ENCODE measurements at places on chromosomes 5 and 9.

- no peak for DNase-seq
These were observed 5.7 kb upstream of the RARS1 start for GRCh38 chr5:168480601-168481000.

GRCh38 chr9:91629718-91630117 lies 206.1 kb upstream of the NFIL3 start:
- no peak for DNase-seq

- DNase-seq: no peak
These were observed 94.8 kb downstream of the LHFPL2 start for GRCh38 chr5:78553580-78554353.

DNA sequence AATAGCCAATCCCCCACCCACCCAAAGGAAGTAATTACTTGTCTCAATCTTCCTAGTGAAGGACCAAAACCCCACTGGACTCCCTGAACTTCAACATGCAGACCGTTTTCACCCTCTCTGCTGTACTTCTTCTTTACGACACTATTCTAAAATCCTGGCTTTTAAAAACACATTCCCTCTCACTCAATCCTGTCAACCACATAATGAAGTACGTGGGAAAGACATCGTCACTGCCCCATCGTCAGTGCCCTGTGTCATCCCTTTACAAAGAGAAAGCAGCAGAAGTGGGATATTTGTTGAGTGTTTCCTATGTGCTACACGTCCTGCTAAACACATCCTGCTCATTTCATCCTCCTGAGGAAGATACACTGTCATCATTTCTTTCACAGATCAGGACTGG lies 54.2 kb downstream of the MAPKAP1 start:
- no peak for DNase-seq

- no peak for DNase-seq
These were observed 6.3 kb downstream of the C5orf15 start for GRCh38 chr5:133962131-133962530.

- DNase-seq: no peak
These were observed 53.0 kb upstream of the RUSC2 start for GRCh38 chr9:35436933-35437332.

- no peak for DNase-seq
These were observed 139.1 kb downstream of the KCNIP1 start for GRCh38 chr5:170642776-170643436.

DNA sequence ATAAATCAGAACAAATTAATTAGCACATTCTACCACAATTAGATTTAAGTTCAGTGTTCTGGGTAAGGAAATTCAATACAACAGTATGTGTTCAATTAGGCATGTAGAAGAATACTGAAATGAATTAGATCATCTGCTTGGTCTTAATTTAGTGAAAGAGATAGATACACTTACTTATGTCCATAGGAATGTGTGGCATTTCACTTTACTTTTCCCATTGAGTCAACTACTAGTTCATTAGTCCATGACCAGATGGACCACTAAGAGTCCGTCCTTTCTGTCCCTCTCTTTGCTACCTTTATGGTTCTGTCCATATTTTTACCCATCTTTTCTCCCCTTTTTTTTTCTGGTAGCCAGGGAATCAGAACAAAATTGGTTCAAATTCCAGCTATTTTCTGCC lies 276.9 kb downstream of the OSTF1 start:
- DNase-seq: no peak

DNA sequence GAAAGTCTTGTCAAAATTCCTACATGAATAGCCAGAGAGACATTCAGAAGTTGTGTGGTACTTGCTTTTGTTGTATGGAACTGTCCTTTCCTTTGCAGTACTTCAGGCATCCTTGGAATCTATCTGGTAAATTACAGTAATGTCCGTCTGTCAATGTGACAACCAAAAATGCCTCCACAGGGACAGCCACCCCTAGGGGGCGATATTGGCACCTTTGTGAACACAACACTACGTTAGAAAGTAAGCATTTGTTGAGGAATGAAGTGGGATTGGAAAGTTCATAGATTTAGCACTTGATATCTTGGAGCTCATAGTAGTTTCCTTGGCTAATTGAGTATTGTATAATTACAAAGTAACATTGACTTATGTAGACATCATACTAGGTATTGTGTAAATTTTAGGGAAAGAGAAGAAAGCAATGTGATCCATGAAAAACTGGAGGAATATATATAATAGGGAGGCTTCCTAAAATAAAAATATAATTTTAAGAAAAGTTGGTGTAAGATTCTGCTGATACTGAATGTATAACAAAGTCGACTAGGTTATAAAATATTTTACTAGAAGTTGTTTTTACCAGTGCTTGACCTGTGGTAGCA lies 32.7 kb downstream of the TMEFF1 start:
- peak; percentile 22 for DNase-seq

GRCh38 chr9:126500600-126501382 lies 112.9 kb upstream of the LMX1B start:
- peak; percentile 35 for DNase-seq

DNA sequence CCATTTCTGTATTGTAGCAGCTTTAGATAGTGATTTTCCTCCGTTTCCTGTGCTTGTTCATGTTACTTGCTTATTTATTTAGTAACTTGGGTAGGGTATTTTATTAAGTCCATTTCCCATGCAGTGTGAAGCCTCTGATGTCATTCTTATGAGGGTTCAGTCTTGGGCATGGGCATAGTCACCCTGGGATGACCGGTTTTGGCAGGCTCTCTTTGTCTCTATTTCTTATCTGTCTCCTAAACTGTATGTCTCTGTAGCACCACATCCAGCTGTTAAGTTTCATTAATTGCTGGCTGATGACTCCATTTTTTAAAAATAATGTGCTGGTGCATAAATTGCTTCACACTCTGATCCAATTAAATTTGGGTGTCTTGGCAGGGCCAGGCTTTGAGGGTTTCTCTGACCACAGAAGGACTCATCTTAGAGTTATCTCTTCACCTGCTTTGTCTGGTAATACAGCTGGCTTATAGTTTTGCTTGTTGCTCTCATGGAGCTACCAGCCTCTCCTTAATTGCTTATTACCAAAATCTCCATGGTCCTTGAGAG lies 173.3 kb upstream of the VLDLR start:
- DNase-seq: no peak

GRCh38 chr9:91994422-91994821 lies 44.4 kb upstream of the ROR2 start:
- no peak for DNase-seq

DNA sequence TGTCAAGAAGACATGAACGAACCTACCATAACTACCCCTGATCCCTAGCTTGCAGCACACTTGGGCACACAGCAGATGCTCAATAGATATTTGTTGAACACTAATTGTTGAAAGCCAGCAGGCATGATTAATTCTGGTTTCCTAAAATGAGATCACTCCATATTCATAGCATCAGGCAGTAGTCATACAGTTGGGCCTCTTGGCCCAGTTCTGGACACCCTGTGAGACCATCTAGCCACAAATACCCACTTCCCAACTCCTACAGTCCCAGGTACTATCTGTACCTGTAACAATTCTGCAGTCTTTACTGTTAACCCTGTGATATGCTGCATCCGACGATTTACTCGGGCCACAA lies 24.2 kb downstream of the P4HA2 start:
- DNase-seq: no peak

GRCh38 chr9:23447166-23447565 lies 378.9 kb downstream of the ELAVL2 start:
- no peak for DNase-seq

DNA sequence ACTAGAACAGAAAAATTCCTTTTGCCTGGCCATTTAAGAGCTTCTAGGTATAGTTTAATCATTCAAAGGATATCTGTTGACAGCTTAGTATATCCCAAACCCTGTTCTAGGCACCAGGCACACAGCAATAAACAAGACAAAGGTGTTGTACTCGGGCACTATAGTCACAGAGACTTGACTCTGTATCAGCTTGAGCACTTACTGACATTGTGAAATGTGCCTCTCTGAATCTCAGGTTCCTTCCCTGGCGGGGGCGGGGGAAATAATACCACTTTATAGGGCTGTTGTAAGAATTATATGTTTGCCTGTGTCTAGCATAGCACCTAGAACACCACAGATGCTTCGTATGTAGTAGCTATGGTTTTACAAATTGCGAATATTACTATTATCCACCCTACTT lies 104.5 kb downstream of the NR6A1 start:
- no peak for DNase-seq

DNA sequence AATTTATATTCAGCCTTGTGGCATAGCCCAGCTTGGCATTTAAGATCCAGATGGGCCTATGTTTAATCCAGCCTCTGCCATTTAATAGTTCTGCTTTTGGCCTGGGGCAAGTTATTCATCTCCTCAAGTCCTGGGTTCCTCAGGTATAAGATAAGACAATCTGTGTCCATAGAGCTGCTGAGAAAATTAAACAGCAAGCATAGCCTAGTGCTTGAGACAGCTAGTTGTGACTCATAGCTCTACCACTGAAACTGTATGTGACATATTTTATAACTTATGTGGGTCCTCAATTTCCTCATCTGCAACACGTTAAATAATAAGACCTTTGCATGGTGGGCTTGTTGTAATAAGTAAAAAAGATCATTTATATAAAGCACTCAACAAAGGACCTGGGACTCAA lies 53.3 kb upstream of the ATP10B start:
- DNase-seq: no peak

DNA sequence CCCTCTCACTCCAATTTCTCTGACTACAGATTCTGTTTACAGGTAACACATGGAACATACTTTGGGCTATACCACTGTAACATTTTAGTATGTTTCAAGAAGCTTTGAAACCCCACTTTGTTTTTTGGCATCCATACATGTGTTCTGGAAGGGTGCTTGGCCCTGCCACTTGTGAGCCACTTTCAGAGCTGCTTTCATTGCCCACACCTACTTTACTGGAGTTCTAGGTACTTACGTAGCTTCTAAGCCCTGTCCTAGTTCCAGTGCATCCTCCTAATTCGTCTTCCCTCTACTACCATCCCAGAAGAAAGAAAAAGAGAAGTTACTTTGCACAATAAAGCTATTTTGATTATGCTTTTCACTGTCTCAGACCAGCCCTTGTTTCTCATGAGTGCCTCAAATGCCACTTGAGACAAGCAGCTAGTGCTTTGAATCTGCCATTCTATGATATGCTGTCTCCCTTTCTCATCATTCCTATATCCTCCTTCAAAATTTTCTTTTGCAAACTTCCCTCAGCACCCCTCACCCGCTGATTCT lies 26.5 kb upstream of the C5orf47 start:
- DNase-seq: no peak

DNA sequence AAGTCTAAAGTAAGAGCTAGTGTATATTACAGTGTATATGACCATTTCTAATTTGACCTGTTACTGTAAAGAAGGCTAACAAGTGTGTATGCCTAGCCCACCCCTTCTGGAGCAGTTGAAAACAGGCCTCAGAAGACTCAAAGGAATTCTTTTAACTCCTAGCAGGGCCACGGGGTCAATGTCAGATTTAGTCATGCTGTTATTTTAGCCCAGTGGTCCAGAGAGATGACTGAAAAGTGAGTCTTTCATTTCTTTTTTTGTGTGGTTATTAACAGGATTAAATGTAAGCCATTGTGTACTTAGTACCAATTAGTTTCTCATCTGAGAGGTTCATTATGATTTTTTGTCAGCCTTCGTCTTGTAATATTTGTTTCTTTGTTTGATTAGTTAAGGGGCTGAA lies 24.4 kb downstream of the ZCCHC7 start:
- DNase-seq: no peak

- DNase-seq: no peak
These were observed 10.7 kb downstream of the GAPT start for GRCh38 chr5:58501778-58502417.

GRCh38 chr5:91403438-91403837 lies 20.3 kb upstream of the ARRDC3 start:
- DNase-seq: no peak

DNA sequence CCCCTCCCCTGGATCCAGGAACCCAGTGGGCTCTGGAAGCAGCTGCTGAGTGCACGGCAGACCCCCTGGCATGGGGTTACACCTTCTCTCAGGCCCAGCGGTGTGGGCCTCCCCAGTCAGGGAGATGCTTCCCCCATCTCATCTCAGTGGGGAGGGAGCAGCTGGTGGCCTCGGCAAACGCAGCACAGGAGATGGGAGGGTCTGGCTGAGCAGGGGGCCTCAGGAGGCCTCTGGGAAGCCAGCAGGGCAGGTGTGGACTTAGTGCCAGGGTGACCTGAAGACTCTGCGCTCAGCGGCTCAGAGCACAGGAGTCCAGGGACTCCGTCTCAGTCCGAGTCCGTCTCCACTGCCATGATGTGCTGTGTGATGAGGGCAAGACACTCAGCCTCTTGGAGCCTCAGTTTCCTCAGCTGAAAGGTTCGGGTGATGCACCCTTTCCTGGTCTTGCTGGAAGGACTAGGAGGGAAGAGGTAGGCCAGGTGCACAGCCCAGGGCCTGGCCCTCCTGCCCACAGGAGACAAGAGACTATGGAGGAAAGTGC lies 100.6 kb downstream of the GTF3C4 start:
- DNase-seq: no peak

- DNase-seq: no peak
These were observed 104.0 kb upstream of the BNC2 start for GRCh38 chr9:16974436-16974835.

- no peak for DNase-seq
These were observed 50.5 kb upstream of the FCN1 start for GRCh38 chr9:134968011-134968822.

DNA sequence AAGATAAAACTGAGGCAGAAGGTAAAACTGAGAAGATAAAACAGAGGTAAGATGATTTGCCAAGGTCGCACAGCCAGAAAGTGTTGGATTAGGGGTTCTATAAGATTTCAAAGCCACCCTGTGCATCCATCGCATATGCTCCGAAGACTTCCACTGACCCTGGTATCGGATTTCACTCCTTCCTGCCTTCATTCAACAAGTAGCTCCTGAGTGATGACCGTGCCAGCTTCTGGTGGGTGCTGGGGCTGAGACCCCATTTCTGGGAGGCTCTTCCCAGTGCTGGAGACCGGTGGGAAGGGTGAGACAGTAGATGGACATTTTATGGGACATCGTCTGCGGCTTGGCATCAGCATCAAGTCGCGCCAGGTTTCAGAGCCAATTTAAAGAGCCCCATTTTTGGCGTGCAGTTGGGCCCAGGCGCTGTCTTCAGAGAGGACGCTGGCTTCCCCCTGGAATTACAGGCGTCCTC lies 53.7 kb upstream of the DAB2IP start:
- no peak for DNase-seq

- DNase-seq: no peak
These were observed 9.6 kb upstream of the IFNE start for GRCh38 chr9:21491756-21492155.

- DNase-seq: peak; percentile 58
These were observed 31.4 kb upstream of the EGFL7 start for GRCh38 chr9:136631038-136632000.

DNA sequence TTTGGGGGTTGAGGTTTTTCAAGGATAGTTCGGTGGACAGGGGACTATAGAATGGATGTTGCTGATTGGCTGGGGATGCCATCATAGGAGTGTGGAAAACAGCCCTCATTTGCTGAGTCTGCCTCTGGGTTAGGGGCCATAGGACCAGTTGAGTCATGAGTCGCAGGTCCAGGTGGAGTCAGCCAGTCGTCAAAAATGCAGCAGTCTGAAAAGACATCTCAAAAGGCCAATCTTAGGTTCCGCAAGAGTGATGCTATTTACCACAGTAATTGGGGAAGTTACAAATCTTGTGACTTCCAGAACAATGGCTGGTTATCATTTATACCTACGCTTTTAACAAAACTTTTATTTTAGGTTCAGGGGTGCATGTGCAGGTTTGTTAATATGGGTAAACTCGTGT lies 276.0 kb upstream of the DMRT1 start:
- DNase-seq: no peak
